ENCODE measurements at places on chromosomes 2 and 18.

DNA sequence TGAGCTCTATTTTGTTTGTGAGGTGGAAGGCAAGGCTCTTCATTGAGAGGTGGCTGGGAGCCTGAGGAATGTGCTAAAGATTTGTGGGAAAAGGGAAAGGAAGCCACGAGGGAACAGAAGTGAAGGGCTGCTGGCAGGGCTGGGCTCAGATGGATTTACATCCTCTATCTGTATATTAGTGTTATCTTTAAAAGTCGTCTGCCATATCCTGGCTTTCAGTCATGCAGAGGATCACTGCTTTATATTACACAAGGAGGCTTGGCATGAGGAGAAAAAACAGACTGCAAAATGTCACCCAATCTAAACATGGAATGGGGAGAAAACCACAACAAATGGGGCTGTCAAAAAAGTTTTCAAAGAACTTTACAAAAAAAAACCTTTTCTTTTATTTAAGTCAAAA lies 434.4 kb downstream of the HRH4 start:
- DNase-seq, result no peak

DNA sequence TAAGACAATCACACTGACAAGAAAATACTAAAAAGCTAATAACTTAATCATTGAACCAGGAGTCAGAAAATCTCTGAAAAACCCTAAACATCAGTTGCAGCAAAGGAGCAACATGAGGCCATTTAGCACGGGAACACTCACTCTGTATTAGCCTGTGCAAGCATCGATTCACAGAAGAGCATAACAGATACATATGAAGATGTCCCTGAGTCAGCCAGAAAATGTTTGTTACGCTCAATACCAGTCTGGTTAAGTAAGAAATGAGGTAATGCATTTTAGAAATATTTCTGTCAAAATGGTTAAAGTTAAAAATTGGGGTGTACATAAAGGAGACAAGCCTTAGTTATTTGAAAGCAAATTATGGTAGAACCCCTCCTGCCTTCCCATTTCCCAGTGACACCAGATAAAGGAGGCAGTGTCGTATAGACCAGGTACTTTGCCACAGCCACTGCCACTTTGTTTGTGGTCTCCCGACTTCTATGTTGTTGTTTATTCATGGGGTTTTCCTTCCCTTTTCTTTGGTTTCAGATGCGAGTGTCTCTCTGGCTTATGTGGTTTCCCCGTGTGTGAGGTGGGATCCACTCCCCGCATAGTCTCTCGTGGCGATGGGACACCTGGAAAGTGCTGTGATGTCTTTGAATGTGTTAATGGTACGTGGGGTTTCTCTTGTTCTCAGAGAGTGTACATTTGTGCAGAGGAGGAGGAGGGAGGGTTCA lies 108.6 kb downstream of the CRIM1 start:
- DNase-seq, result no peak

DNA sequence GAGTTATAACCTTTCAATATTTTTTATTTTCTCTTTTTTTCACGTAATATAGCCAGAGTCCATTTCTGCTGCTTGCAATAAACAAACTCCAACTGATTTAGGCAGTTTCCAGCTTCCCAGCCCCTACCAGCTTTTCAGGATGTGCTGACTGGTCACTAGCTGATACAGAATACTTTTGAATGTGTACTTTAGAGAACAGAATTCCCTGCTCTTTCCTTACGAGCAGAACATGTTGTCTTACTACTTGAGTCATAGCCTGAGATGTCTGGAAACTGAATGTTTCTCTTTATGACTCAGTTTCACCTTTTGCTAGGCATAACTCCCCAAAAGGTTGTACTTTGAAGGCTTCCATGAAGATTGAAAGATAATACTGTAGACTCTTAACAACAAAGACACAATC lies 44.5 kb upstream of the KCNE4 start:
- no peak for DNase-seq

DNA sequence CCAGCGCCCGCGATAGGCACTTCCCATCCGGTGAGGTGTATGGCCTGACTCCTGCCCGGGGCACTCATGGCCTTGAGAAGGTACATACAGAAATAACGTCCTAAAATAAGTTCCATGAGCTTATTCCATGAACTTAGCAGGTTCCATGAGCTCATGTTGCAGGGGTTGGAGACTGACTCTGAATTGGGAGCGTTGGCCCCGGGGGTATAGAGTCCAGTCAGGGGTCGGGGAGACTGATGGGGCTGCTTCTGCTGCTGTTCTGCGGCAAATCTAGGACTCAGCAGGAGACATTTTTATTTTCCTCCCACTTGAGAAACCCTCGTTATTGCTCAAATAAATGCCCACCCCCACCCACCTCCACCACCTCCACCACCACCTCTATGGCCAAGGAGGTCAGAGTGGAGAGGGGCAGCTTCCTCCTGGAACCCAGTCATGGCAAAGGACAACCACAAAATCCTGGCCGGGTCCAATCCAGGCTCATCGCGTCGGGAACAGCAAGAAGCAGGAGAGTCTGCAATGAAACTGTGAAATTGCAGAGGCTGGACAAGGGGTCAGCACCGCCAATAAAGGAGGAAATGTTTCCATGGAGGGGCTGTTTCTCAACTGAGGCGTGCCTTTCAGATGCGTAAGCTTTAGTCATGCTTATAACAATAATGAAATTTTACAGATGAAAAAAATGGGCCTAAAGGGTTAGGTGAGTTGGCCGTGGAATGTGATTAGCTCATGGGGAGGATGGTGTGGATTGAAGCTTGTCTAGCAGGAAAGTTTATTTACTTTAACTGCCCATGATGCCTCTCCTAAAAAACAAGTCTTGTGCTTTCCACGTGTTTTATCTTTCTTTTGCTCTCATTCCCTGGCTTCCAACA lies 136.6 kb upstream of the ALKAL2 start:
- DNase-seq, result no peak

- DNase-seq, result no peak
These were observed 66.6 kb upstream of the GPC1 start for GRCh38 chr2:240368781-240369331.

DNA sequence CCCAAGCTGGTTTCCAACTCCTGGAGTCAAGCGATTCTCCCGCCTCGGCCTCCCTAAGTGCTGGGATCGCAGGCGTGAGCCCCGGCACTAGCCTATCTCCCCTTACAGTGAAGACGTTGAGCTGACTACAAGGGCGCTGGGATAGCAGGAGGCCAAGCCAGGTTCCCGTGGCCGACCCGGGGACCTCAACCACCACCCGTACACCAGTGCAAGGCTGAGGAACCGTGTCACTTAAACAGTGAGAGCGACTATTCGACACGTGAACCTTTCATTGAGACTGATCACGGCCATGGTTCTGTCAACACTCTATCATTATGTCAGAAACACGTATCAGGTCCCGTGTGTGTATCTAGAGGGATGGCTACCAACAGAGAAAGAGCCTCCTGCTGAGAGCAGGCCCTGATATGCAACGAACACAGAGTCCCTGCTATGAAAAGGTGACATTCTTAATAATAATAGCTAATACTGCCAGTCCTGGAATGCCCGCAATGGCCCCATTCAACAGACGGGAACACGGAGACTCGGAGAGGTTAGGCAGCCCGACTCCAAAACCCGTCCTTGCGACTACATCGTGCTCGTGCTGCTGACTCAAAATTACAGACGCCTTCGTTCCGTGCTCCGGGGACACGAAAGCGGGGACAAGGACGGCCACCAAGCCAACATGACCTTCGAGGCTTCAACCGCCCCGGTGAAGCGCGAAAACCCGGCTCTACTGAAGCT lies 833 bp downstream of the AFG3L2 start:
- no peak for DNase-seq

DNA sequence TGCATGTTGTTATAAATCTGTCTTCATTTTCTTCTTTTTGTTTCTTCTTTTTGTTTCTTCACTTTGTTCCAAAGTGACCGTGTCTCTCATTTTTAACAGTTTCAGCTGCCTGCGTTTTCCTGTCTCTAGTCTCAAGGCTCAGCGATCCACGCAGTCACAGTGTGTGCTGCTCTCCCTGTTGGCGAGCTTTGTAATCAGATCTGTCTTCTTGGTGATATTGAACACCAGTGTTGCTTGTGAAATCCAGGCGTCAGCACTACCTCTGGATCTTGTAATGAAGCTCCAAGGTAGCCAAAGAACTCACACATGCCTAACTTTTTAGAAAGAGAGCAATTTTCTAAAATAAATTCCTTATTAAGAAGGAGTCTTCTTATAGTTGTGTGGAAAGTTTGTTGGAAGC lies 13.2 kb downstream of the SNTG2 start:
- DNase-seq, result no peak

DNA sequence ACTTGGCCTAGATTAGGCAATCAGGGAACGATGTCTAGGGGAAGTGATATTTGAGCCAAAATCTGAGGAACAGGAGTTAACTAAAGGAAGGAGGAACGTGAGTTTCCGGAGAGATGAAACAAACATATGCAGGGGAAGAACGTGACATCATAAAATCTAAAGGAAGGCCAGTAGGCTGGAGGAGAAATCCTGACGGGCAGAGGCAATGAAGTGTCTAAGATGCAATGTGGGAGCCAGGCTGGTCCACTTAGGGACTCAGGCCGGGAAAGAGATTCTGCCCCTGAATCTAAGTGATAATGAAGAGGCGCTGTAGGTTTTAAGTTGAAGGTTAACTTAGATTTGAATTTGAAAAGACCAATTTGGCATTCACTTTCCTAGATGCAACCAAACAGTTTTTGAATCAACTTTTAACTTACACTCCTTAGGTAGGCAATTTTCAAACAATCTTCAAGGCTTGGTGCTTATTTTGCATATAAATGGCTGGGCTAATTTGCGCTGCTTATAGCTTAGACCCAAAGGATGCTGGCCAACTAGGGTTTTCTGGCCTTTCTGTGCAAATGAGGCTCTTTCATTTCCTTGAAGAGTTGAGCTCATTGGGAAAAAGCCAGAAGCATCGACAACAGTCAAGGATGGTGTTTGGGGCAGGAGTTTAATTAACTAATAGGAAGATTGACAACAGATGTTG lies 221.7 kb downstream of the SOX11 start:
- no peak for DNase-seq

DNA sequence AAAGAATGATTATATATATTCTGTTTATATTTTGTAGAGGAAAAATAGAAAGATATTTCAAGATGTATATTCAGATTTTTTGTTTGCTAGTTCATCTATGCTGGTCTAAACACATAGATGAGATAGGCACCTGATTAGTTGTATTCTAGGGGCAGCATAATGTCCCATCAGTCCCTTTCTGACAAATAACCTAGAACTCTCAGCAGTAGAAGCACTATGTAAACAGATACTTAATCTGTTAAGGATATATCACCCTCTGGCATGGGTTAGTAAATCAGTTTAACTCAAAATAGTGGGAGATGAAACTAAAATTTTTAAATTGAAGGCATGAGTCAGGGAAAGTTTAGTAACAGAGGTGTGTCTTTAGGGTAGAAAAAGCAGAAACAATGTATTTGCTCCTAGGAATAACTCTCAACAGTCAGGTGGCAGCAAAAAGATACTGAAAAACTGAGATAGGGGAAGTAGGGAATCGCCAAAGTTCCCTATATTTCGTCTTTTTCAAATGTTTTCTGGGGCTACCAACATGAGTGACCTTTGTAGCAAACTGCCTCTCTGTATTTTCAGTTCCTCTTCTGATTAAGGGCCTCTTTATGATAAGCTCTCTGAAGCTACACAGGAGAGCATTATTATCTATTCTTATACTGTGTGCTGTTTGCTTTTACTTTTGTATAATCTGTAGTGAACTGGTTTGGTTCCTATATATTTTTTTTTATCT lies 5.7 kb downstream of the PPP1R1C start:
- no peak for DNase-seq

DNA sequence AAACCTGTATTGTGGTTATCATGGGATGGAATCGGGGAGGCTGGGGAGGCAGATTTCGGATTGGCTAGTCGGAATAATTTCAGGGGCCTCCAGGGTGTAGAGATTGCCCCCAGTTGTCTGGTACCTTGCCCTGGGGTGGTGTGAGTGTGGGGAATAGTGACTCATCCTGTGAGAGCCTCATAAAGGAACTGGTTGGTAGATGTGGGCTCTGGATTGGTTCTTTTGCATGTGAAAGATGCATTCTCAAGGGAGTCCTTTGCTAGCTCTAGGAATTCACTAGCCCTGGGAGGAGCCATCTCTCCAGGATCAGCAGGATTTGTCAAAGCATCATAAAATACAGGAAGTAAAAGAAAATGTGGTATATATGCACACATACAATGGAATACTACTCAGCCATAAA lies 331.6 kb downstream of the SETBP1 start:
- no peak for DNase-seq

- no peak for DNase-seq
These were observed 110.3 kb upstream of the MAP4K4 start for GRCh38 chr2:101587251-101587650.

DNA sequence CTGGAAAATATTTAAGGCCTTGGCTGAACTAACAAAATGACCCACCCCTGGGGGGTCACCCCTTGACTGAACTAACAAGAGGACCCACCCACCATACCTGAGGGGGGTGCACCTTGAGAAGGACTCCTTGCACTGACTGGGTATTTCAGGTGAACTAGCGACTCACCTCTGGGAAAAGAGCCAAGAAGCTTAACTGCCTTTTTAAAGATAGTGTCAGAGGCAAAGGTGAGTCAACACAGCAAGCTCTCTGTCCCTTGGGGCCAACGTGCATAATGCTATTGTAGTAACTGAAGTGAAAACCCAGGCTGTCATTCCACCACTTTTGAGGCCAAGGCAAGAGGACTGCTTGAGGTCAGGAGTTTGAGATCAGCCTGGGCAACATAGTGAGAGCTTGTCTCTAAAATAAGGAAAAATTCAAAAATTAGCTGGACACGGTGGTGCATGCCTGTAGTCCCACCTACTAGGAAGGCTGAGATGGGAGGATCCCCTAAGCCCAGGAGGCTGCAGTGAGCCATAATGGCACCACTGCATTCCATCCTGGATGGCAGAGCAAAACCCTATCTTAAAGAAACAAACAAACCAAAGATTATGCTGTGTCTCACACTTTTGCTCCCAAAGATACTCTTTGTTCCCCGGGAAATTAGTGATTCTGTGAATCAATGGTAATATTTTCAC lies 36.4 kb upstream of the ZCCHC2 start:
- DNase-seq, result no peak

DNA sequence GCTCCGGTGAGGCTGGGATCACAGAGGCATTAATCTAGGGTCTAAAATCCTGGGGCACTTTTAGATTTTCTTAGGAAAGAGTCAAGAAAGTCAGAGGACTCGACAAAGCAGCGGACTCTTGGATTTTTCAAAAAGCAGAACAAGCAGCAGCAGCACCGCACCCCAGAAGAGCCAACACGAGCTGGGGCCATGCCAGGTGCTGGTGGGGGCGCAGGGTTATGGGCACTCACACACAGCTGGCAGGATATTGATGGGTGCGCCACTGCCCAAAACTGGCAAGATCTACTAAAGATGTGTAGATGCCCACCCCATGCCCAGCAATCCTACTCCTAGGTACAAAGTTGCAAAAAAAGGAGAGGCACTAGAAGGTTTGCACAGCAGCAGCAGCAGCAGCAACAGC lies 33.9 kb upstream of the SEMA4C start:
- DNase-seq, result no peak

- DNase-seq, result no peak
These were observed 56.2 kb downstream of the REEP1 start for GRCh38 chr2:86281066-86281700.

- DNase-seq, result no peak
These were observed 669.7 kb upstream of the HS6ST1 start for GRCh38 chr2:128988326-128988725.

All from liver (tissue), 10 donors.